IMR-90 (cell line): ENCODE measurements at places on chromosomes 1 and 21. TPM values are rescaled to one million over a fixed set of nuclear protein-coding genes. Genes with fewer than 3 reads are reported as not detected.

Gene GPR137B
- 4.5 and 5.3 TPM in 2 replicates for total RNA-seq

Gene TRIM63
- not detected in 2 replicates for total RNA-seq

Gene GBP6
- total RNA-seq: not detected in 2 replicates

DNA sequence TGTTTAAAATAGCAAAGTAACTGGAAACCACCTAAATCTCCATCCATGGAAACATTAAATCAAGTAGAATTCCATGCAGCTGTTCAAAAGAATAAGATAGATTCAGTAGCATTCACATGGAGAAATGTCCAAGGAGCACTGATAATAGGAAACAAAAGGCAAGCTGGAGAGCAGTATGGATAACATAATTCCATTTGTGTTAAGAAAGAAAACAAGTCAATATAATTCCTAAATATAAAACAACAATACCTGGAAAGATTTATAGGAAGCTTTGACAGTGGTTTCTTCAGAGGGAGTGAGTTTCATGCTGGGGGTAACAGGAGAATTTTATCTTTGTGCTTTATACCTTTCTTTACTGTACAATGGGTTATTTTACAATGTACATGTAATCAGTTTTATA lies 36.6 kb upstream of the EPS8L3 start:
- no peak for DNase-seq
- H3K27ac ChIP-seq: no peak overlapping the region
- H3K4me3 ChIP-seq: no peak overlapping the region
- no peaks in the 10 kb centered on the region for H3K27me3 ChIP-seq

Gene CLDN8
- not detected in 2 replicates for total RNA-seq

Gene DDAH1
- total RNA-seq: 94.5 and 108 TPM in 2 replicates

GRCh38 chr21:39060485-39061083 lies 122.7 kb downstream of the PSMG1 start:
- no peak overlapping the region for H3K4me3 ChIP-seq
- no peak overlapping the region for H3K27ac ChIP-seq
- H3K27me3 ChIP-seq: peaks cover 7% of the 10 kb centered on the region
- H3K36me3 ChIP-seq: no peaks in the 10 kb centered on the region
- no peak for DNase-seq

- H3K4me3 ChIP-seq: no peak overlapping the region
- H3K27me3 ChIP-seq: no peaks in the 10 kb centered on the region
- H3K4me1 ChIP-seq: no peaks in the 10 kb centered on the region
- no peak for DNase-seq
- no peaks in the 10 kb centered on the region for H3K36me3 ChIP-seq
Measured at GRCh38 chr1:105865546-105865945, 1190.9 kb upstream of the PRMT6 start.

DNA sequence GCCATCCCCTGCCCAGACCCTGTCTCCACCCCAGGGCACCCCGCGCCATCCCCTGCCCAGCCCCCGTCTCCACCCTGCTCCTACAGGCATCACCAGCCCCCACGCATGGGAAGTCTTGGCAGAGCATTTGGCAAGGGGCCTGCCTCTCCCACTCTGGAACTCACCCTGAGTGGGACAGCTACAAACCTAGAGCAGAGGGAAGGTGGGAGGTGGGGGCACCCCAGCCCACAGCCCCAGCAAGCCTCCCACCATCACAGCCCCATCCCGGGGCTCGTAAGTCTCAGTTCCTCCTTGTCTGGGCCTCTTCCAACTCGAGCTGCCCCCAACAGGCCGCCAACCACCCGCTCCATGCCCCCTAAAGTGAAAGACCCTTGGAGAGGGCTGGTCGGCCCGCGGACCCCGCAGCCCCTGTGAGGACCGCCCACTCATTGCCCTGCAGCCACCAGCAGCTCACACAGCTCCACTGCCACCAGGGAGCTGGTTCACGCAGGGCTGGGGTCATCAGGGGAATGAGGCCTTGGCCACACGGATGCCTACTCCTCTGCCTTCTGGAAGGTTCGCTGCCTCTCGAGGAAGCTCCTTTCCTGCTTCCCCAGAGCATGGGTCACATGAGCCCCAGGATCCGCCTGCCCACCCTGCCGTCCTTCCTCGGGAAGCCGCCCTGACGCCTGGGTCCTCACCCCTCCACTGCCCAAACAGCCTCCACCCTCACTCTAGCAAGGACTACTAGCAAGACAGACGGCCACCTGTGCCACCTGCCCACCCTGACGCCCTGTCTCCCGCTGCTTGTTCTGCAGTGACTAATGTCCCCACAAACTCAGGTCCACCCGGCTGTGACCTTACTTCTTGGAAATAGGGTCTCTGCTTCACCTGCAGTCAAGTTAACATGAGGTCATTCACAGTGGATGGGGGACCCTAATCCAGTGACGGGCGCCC lies 14.4 kb downstream of the MEGF6 start:
- H3K27ac ChIP-seq: no peak overlapping the region
- no peak for DNase-seq
- H3K36me3 ChIP-seq: no peaks in the 10 kb centered on the region
- H3K27me3 ChIP-seq: peaks cover 11% of the 10 kb centered on the region

Gene SH2D2A
- total RNA-seq: 0.28 TPM in 1 of 2 replicates, not detected in the other

GRCh38 chr1:247482747-247483146 lies 24.8 kb upstream of the OR2B11 start:
- no peaks in the 10 kb centered on the region for H3K27me3 ChIP-seq
- no peaks in the 10 kb centered on the region for H3K4me1 ChIP-seq
- no peak for DNase-seq

GRCh38 chr1:12407050-12407961 lies 177.5 kb downstream of the VPS13D start:
- peak overlapping the region; percentile 61; the same call in 1 of the 2 replicates for H3K27ac ChIP-seq
- peak; percentile 84 for DNase-seq

DNA sequence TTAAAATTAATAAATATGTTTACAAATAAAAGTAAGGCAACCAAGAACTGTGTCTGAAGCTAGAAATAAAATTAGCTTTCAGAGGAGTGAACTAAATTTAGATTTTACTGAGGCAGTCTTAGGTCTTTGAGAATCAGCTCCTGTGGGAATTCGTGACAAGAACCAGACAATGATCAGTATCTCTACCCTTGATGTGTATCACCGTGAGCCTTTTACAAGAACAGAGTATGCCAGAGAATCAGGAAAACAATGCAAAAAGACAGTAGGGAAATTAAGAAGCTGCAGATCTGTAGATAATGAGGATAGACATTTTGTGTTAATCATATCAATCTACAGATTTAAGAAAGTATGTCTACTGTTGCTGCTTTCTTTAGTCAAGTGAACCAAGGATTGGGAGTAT lies 351.0 kb downstream of the COL11A1 start:
- H3K4me1 ChIP-seq: no peaks in the 10 kb centered on the region
- H3K4me3 ChIP-seq: no peak overlapping the region
- no peaks in the 10 kb centered on the region for H3K27me3 ChIP-seq
- H3K36me3 ChIP-seq: no peaks in the 10 kb centered on the region

- peak overlapping the region; percentile 84 for H3K27ac ChIP-seq
- H3K27me3 ChIP-seq: no peaks in the 10 kb centered on the region
- no peak for DNase-seq
- H3K36me3 ChIP-seq: peaks cover 24% of the 10 kb centered on the region
Measured at GRCh38 chr1:16441282-16441665, 750 bp downstream of the NECAP2 start.

Gene RHBDL2
- 0.28 and 0.36 TPM in 2 replicates for total RNA-seq

GRCh38 chr1:116574581-116575291 lies 3.9 kb upstream of the CD58 start:
- peaks cover 2% of the 10 kb centered on the region; the same call in 1 of the 2 replicates for H3K4me1 ChIP-seq
- H3K27ac ChIP-seq: no peak overlapping the region
- peaks cover 35% of the 10 kb centered on the region for H3K27me3 ChIP-seq
- DNase-seq: peak; percentile 65

GRCh38 chr1:19338323-19338762 lies 26.2 kb downstream of the SLC66A1 start:
- no peaks in the 10 kb centered on the region for H3K27me3 ChIP-seq
- DNase-seq: no peak
- H3K36me3 ChIP-seq: peaks cover 48% of the 10 kb centered on the region

Gene NCAM2
- 5.0 and 5.6 TPM in 2 replicates for total RNA-seq

DNA sequence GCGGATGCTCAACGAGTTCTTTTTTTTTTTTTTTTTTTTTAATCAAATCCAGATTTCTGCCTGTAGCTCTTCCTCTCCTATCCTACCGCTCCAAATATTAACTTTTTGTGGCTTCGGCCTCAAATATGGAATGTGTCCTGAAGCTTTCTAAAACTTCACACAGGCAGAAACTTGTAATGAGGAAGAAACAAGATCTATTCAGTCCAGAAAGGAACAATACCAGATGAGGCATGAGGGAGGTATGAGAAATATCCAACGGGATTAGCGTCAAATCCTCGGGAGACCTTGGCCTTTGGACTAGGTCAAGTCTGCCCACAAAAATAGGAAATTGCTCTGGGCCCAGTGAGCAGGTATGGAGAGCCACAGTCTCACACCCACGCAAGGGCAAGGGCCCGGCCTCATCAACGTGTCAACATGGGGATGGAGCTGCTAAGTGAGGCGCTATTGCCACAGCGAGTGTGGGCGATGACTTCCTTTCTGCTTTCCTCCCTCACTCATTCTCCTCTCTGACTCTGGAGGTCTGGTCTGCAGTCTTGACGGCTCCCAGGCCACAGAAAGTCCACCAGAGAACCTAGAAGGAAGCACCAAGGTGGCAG lies 66.6 kb downstream of the BCAR3 start:
- no peak overlapping the region for H3K4me3 ChIP-seq
- H3K36me3 ChIP-seq: no peaks in the 10 kb centered on the region
- H3K4me1 ChIP-seq: peaks cover 40% of the 10 kb centered on the region
- DNase-seq: peak; percentile 38

GRCh38 chr1:219985169-219985568 lies 56.8 kb upstream of the SLC30A10 start:
- no peak for DNase-seq
- H3K4me3 ChIP-seq: no peak overlapping the region
- H3K27me3 ChIP-seq: no peaks in the 10 kb centered on the region

DNA sequence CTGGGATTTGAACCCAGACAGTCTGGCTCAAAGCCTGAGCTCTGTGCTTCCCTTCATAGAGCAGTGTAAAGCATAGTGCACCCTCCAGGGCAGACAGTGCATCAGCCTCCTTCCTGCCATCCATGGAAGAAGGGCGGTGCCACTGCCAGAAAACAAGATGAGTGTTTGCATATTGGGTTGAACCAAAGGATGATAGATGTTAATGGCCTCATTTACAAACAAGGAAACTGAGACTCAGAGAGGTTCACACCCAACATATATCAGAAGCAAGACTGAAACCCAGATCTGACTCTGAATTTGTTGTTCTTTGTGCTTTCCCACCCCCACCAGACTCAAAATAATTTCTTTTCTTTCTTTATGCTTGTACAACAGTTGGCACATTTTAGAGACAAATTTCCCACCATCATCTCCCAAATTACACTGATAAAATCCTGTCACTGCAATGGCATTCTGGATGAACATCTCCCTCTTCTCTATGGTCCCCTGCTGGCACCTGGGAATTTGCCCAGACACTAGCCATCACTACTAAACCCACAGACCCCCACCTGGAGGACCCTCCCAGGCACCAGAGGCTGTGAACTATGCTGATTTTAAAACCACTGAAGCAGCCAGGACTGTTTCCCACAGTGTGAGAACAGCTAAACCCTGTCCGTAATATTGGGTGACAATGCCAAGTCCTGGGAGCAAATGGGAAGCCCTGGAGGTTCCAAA lies 45.4 kb upstream of the MPZL1 start:
- no peak for DNase-seq
- H3K4me3 ChIP-seq: no peak overlapping the region
- H3K36me3 ChIP-seq: no peaks in the 10 kb centered on the region
- peaks cover 30% of the 10 kb centered on the region for H3K27me3 ChIP-seq

DNA sequence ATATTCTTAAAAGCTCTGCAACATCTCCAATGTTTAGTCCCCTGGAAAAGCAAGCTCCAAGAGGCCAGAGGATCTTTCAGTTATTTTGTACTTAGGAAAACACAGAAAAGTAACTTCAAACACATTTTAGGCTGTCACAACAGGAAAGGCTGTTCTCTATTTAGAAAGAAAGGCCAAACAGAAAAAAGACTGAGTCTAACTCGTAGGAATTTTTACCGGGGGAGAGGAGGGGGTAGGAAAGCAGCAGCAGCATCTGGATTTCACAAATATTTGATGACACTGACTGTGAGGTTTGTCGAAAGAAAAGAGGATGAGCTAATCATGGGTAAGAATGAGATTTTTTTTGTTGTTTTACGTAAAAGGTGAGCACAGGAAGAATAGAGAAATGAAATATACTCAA lies 107.1 kb downstream of the EIF4G3 start:
- peak; percentile 86 for DNase-seq
- H3K36me3 ChIP-seq: peaks cover 3% of the 10 kb centered on the region; the same call in 1 of the 2 replicates
- H3K4me1 ChIP-seq: peaks cover 1% of the 10 kb centered on the region; the same call in 1 of the 2 replicates
- no peak overlapping the region for H3K27ac ChIP-seq
- no peaks in the 10 kb centered on the region for H3K27me3 ChIP-seq

- H3K27me3 ChIP-seq: 0 out of 2 replicates have a peak, but pooled peaks cover 1% of the 10 kb centered on the region
- no peak for DNase-seq
- no peaks in the 10 kb centered on the region for H3K4me1 ChIP-seq
Measured at GRCh38 chr1:86640161-86640670, 64.2 kb upstream of the SH3GLB1 start.

- peak; percentile 34 for DNase-seq
- H3K4me3 ChIP-seq: no peak overlapping the region
- no peaks in the 10 kb centered on the region for H3K27me3 ChIP-seq
- no peaks in the 10 kb centered on the region; the same call in 1 of the 2 replicates for H3K36me3 ChIP-seq
- no peak overlapping the region for H3K27ac ChIP-seq
Measured at GRCh38 chr1:97877307-97877706, 43.5 kb downstream of the DPYD start.

Gene ACOT11
- total RNA-seq: 2.5 TPM in 2 replicates

DNA sequence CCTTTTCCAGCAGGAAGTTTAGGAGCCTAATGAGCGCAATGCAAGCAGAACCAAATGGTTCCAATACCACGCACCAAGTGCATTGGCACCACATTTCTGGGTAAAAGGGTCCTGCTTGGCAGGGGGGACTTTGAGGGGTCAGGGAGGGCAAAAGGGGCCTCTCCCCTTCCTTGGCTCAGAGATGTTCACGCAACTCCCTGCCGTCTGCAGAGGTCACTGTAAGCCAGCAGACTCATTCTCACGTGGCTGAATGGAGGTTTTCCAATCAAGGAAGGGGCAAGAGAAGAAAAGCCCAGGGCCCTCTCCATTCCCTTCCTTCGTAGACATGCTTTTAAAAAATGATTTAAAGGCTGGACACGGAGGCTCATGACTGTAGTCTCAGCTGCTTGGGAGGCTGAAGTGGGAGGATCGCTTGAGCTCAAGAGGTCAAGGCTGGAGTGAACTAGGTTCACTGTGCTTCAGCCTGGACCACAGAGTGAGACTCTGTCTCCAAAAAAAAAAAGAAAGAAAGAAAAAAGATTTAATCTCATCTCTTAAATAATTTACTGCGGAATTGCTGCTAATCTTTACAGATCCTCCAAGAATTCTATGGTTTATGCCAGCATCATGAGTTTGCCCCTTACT lies 80.3 kb downstream of the RUNX3 start:
- no peak overlapping the region for H3K4me3 ChIP-seq
- no peaks in the 10 kb centered on the region for H3K27me3 ChIP-seq
- peaks cover 8% of the 10 kb centered on the region; the same call in 1 of the 2 replicates for H3K4me1 ChIP-seq
- peak; percentile 34 for DNase-seq
- H3K36me3 ChIP-seq: peaks cover 4% of the 10 kb centered on the region

GRCh38 chr1:173122958-173123852 lies 72.5 kb upstream of the TNFSF18 start:
- peaks cover 8% of the 10 kb centered on the region for H3K4me1 ChIP-seq
- H3K27me3 ChIP-seq: no peaks in the 10 kb centered on the region
- DNase-seq: peak; percentile 95
- H3K27ac ChIP-seq: peak overlapping the region; percentile 87
- H3K36me3 ChIP-seq: no peaks in the 10 kb centered on the region

Gene FCRL2
- not detected in 2 replicates for total RNA-seq
